ENCODE measurements at places on chromosomes 6 and 20. TPM values are rescaled to one million over a fixed set of nuclear protein-coding genes. Genes with fewer than 3 reads are reported as not detected.

FAM209B gene
- total RNA-seq, result not detected

CALHM6 gene
- 0.44 TPM for total RNA-seq

ZNF831 gene
- not detected for total RNA-seq

ZNF184 gene
- 11.8 TPM for total RNA-seq

DOK5 gene
- total RNA-seq, result 27.5 TPM

TMC2 gene
- not detected for total RNA-seq

MAFB gene
- total RNA-seq, result 3.3 TPM

PLN gene
- total RNA-seq, result not detected

SLC32A1 gene
- not detected for total RNA-seq

CTCFL gene
- total RNA-seq, result not detected

SLC22A16 gene
- 0.15 TPM for total RNA-seq

CFAP206 gene
- total RNA-seq, result 0.50 TPM

Data from smooth muscle cell of trachea (primary cell).